T-helper 17 cell (primary cell): ENCODE measurements at places on chromosomes 4 and X.

DNA sequence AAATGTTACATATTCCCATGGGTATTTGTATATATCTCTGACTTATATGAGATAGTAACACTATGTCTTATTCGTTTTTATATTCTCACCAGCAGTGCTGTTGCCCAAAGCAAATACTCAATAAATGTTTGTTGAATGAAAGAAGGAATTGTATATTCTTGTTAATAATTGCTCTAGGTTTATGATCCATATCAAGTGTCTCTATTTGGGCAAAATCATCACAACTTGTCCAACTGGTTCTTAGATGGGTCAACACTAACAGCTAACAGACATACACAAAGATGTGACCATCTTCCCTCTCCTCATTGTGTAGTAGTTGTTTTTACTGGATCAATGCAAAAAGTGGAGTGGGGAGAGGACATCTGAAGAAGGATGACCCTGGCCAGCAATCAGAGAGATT, 6.6 kb upstream of the APLN start:
- no peak for DNase-seq

GRCh38 chr4:67700116-67700737, 728 bp downstream of the UBA6 start:
- DNase-seq, result no peak

DNA sequence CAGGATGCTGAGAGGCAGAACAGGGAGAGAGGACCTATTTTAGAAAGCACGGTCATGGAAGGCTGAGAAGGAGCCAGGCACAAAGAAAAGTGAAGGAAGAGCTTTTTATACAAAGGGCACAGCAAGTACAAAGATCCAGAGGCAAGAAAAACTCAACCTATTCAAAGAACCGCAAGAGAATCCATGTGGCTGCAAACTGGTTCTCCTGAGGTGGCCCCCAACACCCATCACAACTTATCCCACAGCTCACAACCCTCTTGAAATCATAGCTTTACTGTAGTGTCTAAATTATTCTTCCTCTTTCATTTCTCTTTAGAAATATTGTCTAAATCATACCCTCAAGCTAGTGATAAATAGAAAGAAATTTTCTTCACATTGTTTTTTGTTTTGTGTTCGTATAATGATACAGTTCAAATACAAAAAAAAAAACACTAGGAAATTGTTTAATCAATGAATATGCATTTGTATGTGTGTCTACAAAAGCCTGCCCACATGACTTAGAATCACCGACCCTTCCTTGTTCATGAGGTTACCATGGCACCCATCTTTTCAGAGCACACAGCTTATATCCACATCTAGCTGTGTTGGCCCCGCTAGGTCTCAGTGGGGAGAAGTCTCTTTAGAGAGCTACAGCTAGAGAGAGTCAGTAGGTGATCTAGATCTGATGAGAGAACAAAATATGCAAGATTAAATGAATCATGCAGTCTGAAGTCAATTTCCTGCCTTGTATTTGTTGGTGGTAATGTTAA, 126.9 kb upstream of the DCLK2 start:
- no peak for DNase-seq

GRCh38 chr4:915595-915994, 16.5 kb downstream of the GAK start:
- DNase-seq, result no peak

DNA sequence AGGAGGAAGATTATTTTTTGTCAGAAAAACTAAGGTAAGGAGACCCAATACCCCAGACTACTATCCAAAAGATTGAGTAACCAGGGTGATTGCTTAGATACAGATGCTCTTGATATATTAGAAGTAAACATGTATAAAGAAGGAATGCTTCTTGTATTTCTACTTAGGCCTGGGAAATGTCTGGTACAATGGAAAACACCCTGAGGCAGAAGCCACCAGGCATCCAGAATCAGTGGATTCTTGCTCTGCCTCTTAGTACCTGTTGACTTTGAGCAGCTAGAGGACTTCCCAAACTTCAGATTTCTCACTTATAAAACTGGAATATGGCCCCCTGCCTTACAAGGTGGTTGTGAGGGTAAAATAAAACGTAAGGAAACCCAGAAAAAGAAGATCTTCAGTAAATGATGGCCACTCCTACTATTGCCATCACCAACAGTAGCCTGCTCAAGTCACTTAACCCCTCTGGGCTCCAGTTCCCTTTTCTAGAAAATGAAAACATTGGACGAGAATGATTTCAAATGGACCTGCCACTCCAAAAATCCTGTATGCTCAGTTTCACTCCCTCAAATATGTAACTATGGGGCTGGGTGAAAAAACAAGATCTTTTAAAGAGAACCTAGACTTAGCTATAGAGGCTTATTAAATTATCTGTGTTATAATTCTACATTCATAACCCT, 56.6 kb downstream of the AMELX start:
- DNase-seq, result no peak

DNA sequence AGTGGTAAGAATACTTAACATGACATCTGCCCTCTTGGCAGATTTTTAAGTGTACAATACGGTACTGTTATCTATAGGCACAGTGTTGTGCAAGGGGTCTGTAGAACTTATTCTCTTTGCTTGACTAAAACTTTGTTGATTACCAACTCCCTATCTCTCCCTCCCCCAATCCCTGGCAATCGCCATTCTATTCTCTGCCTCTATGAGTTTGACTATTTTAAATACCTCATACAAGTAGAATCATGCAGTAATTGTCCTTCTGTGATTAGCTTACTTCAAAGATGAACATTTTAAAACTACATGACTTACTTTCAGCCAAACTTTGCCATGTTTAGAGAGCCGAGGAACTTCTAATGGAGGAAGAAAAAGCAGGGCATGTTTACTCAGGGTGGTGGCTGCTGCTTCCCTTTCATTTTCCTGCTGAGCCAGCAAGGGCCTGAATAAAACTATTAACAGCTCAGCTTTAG, 62.4 kb downstream of the APOO start:
- no peak for DNase-seq

DNA sequence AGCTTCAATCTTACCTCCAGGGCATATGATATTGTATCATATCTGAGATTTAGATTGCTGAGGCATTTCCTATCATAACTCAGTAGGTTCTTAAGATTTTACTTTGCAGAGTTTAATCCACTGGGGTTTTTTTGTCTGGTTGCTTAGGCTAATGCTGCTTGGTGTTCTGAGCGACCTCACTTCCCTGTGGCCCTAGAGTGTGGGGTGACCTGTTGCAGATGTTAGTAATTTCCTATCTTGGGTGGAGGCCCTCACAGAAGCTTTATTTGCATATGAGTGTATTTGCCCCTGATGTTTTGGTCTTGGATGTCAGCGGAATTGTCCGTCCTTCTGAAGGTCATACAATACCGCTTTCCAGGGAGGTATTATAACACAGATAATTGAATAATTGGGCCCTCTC, 137.1 kb downstream of the NDST3 start:
- DNase-seq, result no peak

DNA sequence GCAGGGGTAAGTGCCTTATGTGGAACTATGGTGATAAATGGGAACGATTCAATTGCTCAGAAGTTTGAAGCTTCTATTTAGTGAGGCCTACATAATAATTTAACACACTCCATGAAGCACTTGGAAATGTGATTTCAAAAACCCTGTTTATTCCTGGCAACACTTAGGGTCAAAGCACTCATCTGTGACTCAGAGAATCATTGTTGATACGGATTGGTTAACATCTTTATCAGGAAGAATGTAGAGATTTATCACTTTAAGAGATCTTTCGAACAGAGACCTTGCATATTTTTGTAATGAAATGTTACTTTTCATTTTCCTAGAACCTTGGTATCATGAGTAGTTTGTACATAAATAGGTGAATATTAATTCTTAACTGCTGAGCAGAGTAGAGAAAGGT, 269.1 kb upstream of the SLIT2 start:
- no peak for DNase-seq

DNA sequence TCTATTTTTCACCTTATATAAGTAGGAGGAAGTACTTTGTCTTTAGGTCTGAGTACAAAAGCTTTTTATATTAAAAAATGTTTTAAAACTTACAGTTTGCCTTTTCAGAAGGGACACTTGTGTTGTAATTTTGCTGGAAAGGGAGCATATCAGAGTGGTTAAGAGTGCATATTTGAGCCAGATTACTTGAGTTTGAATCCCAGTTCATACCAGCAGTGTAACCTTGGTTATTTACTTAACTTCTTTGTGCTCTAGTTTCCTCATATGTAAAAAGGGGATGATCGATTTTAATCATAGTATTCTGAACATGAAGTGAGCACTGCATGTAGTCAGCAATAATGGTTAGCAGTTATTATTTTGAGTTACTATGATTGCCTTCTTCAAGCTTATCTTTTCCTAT, 78.3 kb upstream of the SLC4A4 start:
- DNase-seq, result no peak

- no peak for DNase-seq
Measured at GRCh38 chrX:319579-320125, 1.1 kb upstream of the GTPBP6 start.
